ENCODE measurements at places on chromosomes 12 and 14.

GRCh38 chr12:43285159-43285598, 266.8 kb downstream of the ADAMTS20 start:
- no peak for DNase-seq

GRCh38 chr14:71498212-71498611, 434.0 kb upstream of the RGS6 start:
- no peak for DNase-seq

- DNase-seq: no peak
Measured at GRCh38 chr12:122538496-122538895, 11.4 kb downstream of the KNTC1 start.

- DNase-seq: no peak
Measured at GRCh38 chr14:74469548-74470518, 23.3 kb downstream of the NPC2 start.

- no peak for DNase-seq
Measured at GRCh38 chr12:65615118-65615517, 209.2 kb upstream of the HMGA2 start.

GRCh38 chr14:91841065-91841464, 26.3 kb downstream of the TC2N start:
- DNase-seq: no peak

DNA sequence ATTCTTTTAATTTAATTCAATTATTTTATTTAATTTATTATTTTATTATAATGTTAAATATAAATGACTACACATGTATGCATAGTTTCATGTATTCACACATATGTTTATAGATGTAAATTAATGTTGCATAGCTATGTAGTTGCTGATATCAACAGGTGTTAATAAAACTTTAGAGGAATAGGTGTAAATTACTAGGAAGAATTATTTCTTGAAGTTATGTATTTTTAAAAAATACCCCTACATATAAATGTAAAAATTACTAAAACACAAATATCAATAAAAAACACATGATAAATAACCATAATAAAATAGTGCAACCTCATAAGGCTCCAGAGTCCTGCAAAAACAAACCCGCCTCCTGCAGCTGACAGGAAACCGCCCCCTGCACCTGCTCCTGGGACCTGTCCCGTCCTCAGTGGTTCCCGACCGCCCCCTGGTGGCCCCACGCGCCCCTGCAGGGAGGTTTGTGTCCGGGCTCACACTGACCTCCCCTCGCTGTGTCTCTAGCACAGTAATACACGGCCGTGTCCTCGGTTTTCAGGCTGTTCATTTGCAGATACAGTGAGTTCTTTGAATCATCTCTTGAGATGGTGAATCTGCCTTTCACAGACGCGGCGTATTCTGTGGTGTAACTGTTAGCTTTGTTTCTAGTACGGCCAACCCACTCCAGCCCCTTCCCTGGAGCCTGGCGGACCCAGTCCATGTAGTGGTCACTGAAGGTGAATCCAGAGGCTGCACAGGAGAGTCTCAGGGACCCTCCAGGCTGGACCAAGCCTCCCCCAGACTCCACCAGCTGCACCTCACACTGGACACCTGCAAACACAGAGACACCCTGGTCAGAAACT, 1264.0 kb downstream of the TMEM121 start:
- DNase-seq: peak; percentile 50

- no peak for DNase-seq
Measured at GRCh38 chr12:11133816-11134215, 628 bp downstream of the TAS2R30 start.

GRCh38 chr12:112214064-112214463, 88.7 kb downstream of the TRAFD1 start:
- DNase-seq: no peak

DNA sequence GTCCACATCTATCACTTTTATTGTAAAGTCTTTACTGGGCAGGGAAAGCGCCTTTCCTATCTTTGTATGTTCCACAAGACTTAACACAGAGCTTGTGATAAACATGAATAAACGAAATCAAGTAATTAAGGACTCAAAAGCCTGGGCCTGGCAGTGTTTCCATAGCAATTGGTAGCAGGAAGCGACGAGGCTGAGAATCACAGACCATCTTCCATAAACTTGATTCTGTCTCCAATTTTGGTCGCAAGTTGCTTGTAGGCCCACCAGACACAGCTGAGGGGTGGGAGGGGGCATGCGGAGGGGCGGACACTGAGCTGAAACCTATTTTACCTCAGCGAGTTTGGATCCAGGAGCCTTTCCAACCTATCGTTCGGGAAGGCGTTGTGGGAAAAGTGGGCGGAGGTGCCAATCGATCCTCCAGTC, 302 bp downstream of the CCDC38 start:
- no peak for DNase-seq

DNA sequence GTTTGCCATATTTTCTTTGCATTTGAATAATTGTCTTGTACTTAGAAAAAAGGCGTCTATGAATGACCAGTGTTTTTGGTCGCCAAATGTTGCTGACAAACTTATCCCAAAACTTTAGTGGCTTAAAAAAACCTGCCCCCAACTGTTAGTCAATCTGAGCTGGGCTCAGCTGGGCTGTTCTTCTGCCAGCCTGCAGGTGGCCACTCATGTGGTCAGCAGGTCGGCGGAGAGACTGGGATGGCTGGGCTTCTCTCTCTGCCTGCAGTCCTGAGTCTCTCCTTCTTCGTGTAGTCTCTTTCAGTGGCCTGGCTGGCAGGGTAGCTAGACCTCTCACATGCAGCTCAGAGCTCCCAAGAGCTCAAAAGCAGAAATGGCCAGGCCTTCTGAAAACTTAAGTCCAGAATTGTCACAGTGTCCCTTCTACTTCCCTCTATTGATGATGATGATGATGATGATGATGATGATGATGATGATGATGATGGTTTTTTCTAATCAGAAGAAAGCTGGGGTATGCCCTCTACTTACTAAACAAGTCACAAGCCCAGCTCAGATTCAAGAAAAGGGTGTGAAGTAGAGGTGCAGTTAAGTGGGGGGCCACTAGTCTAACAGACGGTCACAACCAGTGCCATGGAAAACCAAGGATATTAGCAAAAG, 87.9 kb downstream of the PTPN11 start:
- no peak for DNase-seq

DNA sequence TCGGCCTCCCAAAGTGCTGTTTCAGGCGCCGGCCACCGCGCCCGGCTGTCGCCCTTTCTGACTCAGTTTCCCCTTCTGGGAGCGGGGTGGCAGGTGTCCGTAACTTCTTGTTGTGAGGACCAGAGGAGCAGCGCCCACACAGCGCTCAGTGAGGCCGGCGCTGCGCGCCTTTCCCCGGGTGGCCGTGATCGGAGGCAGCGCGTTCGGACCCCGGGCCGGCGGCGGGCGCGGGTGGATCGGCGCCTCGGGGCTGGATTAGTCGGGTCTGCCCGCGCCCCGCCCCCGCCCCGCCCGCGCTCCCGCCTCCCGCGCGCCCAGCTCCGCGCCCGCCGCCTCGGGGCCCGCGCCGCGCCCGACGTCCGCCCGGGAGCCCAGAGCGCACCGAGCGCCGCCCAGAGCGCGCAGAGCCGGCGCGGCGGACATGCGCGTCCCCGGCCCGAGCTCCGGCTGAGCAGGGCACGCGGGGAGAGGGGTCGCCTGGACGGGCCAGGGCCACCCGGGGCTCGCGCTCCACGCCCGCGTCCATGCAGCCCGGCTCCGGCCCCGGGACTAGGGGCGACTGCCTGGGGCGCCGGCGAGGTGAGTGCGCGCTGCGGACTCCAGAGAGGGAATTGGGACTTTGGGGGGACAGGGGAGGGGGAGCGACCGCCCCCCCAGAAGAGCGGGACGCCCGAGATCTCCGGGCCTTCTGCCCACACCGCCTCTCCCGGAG, 50.6 kb downstream of the LRCOL1 start:
- DNase-seq: no peak

DNA sequence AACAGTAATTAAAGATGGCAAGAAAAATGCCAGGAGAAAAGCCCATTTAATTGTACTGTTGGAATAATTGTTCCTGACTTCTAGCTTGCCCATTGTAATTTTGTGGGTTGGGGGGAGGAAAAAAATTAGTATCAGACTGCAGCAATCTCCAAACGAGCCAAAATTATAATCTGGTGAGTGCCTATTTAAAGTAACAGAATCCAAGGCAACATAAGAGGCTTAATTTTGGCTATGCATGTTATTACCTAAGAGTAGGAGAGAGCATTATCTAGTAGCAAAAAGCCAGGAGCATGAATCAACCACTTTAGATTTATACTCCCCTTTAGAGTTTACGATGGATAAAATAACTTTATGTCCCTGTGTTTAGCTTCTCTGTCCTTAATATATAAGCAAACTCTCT, 14.6 kb upstream of the DENND5B start:
- no peak for DNase-seq

DNA sequence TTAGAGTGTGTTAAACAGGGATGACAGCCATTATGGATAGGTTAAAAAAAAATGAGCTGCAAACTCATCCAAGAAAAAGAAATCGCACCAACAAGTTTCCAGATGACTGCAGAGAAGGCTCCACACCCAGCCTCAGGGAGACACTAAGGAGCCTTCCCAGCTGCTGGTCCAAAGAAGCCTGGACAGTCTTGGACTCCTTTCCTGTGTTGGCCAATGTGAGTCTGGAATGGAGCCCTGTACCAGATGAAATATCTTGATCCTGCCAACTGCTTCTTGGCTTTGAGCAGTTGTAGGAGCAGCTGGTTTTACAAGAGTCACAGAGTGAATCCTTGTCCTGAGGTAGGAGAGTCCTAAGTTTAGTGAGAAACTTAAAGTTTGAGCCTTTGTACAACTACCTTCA, 44.5 kb downstream of the SLC38A1 start:
- DNase-seq: no peak

GRCh38 chr12:62772416-62772955, 162.5 kb downstream of the PPM1H start:
- DNase-seq: no peak

GRCh38 chr14:22178333-22178839, 410.6 kb downstream of the DAD1 start:
- DNase-seq: no peak

GRCh38 chr14:24317141-24317928, 6.0 kb downstream of the LTB4R start:
- DNase-seq: no peak

- DNase-seq: no peak
Measured at GRCh38 chr12:125129179-125129571, 63.9 kb downstream of the AACS start.

DNA sequence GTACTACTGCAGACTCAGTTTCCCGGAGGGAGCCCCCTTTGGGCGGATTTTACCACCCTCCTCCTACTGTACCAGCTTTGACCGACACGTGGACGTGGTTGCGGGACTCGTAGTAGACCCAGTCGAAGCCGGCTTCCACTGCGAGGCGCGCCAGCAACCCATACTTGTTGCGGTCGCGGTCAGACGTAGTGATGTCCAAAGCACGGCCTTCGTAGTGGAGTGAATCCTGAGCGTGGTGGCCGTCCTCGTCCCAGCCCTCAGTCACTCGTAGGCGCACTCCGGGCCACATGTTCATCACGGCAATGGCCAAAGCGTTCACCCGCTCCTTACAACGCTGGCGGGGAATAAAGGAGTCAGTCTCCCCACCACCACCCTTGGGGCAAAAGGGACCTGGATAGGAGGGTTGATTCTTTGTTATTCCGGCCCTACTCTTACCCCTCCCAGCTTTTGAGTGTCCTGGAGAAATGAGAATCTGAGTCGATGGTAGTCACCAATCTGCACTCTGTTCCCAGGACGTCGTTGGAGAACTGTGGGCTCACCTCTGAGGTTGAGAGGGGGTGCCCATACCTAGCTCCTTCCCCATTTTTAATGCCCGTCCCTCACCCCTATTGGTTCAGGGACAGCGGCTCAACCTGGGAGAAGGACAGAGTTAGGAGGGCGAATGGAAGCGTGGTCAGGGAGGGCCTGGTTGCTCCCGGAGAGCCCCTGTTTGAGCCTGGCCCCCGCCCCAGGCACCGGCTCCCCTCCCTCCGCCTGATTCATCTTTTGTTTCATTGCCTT, 3.4 kb downstream of the DHH start:
- DNase-seq: no peak

DNA sequence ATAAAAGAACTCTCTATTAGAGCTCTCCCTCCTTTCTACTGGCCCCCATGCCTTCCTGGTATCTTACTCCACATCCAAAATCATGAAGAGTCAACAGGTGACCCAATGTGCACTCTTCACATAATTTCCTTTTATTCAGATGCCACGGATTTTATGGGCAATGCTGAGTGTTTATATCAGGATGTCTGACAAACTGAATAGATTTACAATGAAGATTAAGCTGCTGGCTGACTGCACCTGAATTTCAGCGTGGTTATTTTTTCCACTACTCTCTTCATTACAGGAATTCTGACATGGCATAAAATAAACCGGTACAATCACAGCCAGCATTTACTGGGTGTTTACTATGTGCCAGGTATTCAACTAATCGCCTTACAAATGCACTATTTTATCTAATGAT, 29.4 kb upstream of the CERS5 start:
- DNase-seq: no peak

DNA sequence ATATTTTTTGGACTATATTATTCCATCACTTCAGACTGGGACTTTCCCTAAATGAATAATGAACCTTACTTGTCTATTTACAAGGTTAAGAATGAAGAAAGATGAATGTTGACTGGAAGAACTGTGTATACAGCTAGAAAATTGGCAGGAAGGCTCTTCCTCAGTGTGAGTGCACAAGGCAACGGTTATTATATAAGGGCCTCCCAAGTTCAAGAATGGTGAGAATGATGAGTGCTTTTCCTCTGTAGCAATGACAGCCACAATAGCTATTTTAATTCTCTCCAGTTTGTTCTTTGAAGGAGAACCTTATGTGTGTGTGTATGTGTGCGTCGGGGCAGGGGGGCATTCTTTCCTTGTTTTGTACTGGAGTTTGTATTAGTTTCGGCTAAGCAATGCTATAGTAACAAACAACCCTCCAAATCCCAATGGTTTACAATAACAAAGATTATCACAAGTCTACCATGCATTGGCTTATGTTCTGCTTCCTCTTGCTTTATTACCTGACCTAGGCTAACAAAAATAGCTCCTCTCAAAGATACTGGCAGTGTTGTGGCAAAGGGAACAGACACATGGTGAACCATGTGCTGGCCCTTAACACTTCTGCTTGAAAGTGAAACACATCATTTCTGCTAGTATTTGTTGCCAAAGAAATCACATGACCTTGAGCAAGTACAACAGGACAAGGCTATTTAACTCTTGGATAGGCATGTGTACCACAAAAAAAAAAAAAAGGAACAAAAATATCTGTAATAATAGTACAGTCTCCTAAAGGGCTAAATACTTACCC, 139.5 kb downstream of the RMST start:
- no peak for DNase-seq

GRCh38 chr12:29201296-29201695, 52.2 kb downstream of the FAR2 start:
- DNase-seq: no peak

DNA sequence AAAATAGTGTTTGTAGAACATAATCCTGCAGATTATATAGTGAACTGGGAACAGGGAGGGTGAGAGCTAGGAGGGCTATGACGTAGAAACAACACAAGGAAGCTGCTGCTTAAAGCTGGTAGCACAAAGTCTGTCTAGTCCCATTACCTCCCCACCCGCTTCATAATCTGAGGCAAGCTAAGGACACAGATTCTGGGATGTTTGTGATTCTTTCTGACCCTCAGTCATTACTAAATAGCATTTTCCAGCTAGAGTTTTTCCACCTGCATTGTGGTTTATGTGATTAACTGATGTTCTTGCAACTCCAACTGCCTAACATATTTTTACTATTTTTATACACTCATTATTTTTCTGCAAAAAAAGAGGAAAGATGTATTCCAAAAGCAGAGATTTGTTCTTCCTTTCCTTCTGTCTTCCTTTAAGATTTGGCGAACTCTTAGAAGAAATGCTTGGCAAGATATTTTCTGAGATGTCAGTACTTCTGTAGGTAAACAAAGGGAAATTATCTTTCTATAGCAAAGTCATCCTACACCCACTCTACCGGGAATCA, 293.2 kb upstream of the FAR2 start:
- DNase-seq: no peak
